ENCODE measurements at places on chromosomes 3 and 15.
A peak's percentile ranks its signal among the peaks of the same experiment; 100 is the strongest.

- DNase-seq, result peak; percentile 6
Observed at GRCh38 chr3:161266731-161267150, 45.6 kb downstream of the NMD3 start.

DNA sequence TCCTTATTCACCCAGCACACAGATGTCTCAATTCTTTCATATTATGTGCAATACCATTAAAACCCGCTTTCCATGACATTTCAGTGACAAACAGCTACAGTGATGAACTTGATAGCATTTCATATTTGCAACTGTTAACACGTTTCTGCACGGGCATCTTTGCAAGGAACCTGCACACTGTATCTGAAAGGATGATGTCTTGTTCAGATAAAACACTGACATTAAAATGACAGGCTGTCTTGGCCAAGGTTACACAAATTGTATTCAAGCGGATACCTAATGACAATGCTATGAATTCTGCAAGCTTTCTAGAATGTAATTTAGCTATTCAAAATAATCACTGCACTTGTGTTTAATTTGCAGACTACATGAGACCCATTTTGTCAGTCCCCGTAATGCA, 529.2 kb downstream of the FOXP1 start:
- DNase-seq, result no peak

- DNase-seq, result no peak
Observed at GRCh38 chr3:151443583-151443982, 17.3 kb downstream of the IGSF10 start.

DNA sequence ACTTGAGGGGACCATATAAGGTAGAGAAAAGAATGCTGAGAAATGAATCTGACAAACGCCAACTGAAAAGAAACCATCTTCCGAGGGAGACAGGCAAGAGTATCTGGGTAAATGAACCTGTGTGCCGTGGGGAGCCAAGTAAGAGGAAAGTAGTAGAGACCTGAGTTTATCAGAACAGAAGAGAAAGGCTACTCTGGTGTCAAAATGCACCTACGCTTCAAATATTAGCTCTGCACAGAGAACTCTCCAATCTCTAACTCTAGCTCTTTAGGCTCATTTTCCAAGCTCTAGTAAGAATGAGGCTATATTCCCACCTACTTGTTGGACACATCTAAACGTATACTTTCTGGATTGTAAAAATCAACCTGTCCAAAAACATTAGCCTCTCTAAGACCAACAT, 53.5 kb downstream of the TOP2B start:
- no peak for DNase-seq

- no peak for DNase-seq
Observed at GRCh38 chr3:58667229-58667628, 655 bp upstream of the FAM3D start.

- no peak for DNase-seq
Observed at GRCh38 chr15:25989327-25989726, 126.2 kb upstream of the ATP10A start.

- DNase-seq, result no peak
Observed at GRCh38 chr15:59833366-59833765, 144.2 kb upstream of the BNIP2 start.

DNA sequence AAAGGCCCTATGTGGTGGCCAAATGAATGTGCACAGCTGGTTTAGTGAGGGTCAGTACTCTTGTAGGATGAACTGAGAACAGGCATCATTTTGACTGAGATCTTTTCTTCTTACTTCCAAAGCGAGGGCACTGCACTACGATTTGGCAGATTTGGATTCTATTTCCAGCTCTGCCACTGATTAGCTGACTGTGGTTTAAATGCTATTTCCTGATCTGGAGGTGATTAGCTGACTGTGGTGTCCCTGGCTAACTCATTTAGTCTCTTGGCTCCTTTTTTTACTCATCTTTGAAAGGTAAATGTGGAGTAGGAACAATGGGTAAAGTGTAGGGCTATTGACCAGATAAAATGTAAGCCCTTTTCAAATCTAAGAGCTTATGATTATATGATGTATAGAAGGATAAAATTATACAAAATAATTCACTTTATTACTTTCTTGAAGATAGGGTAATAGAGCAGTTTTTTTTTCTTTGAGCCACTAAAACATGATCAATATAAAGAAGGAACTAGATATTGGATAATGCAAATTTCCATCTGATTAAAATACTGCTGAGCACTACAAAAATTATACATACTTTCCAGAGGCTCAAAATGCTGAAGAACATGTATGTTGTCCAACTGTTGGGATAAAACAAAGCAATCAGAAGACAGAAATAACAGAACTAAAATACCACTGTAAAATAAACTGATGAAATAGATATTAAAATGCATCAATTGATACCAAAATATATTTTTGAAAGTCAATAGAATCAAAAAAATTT, 39.7 kb upstream of the PLOD2 start:
- no peak for DNase-seq

DNA sequence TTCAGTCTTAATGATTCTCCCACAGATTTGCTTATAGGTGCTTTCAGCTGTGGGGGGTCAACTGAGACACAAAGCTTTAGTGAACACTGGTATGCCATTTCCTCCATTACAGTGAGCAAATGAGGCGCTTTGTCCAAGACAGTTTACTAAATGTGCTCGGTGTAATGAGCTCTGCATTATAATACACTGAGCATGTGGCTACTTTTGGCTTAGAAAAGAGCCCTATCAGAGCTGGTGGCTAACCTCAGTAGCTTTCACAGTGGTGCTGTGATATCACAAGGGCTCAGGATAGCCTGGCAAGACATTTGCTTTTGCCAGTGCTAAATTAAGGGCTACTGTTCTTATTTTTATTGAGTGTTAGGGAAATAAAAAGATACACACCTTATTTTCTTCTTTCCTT, 749.7 kb upstream of the ARPP21 start:
- no peak for DNase-seq

- peak; percentile 74 for DNase-seq
Observed at GRCh38 chr3:158434412-158435038, 136.5 kb upstream of the MLF1 start.

GRCh38 chr3:67381667-67382272, 272.6 kb downstream of the SUCLG2 start:
- no peak for DNase-seq

DNA sequence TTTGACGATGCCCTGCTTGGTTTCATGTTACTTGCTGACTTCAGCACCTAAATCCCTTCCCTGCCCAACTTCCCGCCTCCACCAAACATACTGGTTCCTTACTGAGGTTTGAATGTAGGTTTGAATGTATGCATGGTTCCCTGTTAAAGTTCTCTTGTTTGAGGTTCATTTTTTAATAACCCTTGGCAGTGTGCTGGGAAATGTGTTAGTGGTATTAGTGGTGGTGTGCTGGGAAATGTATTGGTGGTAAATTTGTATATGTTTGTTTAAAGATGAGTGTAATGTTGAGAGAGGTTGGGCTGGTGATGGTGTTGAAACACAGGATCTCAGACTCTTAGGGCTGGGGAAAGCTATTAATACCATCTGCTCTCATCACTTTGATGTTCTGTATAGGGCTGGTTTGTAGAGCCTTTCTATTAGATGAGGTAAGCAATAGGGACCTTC, 392.7 kb downstream of the PTPRG start:
- no peak for DNase-seq

DNA sequence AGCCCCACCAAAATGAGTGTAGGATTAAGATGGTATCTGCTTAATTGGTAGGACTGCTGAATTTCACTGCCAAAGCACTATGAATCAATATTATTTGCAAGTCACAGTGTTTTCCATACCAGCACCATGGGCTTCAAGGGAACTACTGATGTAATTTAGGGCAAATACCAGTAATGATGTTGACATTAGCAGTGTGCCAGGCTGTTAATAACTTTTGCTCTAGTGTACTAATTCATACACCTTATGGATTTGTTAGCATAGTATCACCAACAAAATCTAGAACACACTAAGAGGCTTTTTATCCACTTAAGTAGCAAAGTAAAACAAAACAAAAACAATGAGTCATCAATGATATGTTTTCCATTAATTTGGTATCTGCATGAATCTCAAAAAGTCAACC, 888.2 kb downstream of the CADM2 start:
- DNase-seq, result no peak

GRCh38 chr3:32296251-32297204, 58.0 kb downstream of the CMTM8 start:
- peak; percentile 48 for DNase-seq

- DNase-seq, result no peak
Observed at GRCh38 chr15:98562331-98562937, 85.9 kb upstream of the IGF1R start.

- no peak for DNase-seq
Observed at GRCh38 chr3:50078622-50079021, 10.1 kb upstream of the RBM5 start.

- DNase-seq, result no peak
Observed at GRCh38 chr3:129501630-129502029, 26.8 kb upstream of the RHO start.

GRCh38 chr15:75164625-75165350, 36.9 kb upstream of the C15orf39 start:
- DNase-seq, result no peak

- DNase-seq, result no peak
Observed at GRCh38 chr3:4821975-4822374, 157.3 kb upstream of the BHLHE40 start.

DNA sequence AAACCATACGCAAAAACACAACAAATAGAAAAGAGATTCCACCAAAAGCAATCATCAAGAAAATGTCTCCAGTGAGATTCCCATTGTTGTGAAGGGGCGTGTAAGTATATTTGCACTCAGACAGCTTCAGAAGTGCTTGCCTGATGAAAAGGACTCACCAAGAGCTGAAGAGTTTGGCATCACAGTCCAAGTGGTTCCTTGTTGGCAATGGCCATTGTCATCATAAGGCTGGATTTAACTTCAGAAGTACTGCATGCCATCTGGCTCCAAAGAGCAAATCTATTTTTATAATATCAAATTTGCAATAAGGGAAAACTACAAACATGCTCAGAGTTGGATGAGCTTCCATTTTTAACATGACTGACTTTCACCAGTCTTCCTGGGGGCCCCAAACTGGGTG, 505.3 kb upstream of the NR2F2 start:
- no peak for DNase-seq

DNA sequence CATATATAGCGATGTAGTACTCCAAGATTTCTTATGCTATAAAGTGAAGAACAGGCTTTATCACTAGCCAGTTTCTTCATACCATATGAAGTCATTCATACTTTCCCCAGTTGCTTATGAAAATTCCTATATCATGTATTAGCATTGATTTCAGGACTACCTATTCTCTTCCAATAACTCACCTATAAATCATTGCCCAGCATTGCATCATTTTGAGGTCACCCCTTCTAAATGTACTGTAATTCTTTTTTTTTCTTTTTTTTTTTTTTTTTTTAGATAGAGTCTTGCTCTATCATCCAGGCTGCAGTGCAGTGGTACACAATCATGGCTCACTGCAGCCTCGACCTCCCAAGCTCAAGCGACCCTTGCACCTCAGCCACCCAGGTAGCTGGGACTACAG, 27.1 kb downstream of the RTP3 start:
- DNase-seq, result no peak

DNA sequence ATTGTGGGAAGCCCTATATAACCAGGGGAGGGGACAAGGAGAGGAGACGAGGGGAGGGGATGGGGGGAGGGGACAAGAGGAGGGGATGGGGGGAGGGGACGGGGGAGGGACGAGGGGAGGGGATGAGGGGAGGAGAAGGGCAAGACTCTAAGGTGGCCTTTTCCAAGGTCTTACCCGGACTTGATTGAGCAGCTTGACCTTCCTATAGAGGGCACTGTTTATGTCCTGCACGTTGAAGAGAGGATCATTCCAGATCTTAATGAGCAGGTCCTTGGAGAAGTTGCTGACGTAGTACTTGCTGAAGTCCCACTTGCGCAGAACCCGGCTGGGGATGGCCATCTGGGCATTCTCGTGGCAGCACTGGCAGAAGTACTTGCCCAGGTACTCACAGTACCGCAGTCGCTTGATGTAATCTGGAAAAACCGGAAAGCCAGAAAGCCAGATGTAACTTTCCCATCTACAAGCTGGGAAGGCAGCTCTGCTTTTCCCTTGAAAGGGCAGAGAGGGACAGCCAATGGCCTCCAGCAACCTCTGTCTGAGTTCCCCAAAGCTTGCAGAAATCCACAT, 55.7 kb downstream of the RUBCN start:
- no peak for DNase-seq

DNA sequence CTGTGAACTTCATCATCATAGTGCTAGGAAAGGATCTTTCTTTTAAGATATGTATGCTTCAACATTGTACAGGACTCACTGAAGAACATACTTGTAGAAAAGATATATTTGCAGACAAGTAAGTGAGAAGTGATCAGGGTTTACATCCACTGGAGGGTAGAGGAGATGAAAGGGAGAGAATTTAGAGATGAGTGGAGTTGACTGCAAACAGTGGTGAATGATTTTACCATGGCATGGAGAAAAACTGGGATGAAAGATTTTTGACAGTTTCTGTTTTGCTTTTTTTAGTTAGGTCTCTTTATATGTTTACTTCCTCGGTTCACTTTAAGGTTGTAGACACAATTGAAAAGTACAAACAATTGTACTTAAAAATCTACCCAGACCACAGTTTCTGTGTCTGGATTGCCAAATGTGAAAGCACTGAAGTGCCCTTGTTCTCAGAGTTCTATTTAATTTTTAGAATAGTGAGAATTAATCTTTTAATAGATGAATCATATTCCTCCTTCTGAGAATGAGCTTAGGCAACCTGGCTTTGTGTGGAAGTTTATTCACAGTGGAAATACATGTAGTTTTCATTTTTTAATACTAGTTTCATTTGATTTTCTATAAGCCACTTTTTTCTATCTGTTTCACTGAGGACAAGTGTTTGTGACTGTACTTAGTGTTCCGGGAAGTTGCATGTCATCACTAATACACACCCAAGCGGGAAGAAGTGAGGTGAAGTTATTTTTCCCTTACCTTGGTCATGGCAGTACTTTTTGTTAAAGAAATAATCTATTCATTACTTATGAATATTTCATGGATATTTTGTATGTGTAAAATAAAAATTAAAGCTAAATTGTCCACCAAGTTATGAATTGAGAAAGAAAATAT, 1.8 kb upstream of the GPR171 start:
- no peak for DNase-seq

GRCh38 chr3:161163297-161163696, 57.8 kb upstream of the NMD3 start:
- no peak for DNase-seq

- DNase-seq, result no peak
Observed at GRCh38 chr3:194103983-194104751, 31.8 kb upstream of the HES1 start.

GRCh38 chr3:51706788-51707731, at the start of gene GRM2:
Gene GRM2, plus strand, starts transcription at chr3:51707068. Its CDS starts 1,916 bp downstream, at chr3:51708984.
- peak; percentile 87 for DNase-seq

DNA sequence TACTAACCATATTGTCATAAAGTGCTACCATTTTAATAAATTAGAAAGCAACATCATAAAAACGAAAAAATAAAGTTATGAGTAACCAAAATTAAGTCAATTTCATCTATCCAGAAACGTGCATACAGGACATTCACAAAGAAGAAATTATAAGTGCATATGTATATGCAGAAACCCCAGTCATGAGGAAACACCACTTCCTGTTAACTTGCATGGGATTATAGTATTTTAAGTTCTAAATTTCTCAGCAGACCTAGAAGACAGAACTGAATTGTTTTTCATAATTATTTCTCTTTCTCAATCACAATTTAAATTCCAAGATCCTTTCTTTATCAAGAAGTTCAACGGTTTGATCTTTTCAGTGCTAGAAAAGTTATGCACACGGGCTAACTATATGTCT, 1.4 kb upstream of the KBTBD8 start:
- no peak for DNase-seq

Data from hindlimb muscle (tissue), 1 donor.